ENCODE measurements at places on chromosomes 12 and 14.

GRCh38 chr14:81536241-81536771, 2.7 kb upstream of the SEL1L start:
- DNase-seq: no peak

DNA sequence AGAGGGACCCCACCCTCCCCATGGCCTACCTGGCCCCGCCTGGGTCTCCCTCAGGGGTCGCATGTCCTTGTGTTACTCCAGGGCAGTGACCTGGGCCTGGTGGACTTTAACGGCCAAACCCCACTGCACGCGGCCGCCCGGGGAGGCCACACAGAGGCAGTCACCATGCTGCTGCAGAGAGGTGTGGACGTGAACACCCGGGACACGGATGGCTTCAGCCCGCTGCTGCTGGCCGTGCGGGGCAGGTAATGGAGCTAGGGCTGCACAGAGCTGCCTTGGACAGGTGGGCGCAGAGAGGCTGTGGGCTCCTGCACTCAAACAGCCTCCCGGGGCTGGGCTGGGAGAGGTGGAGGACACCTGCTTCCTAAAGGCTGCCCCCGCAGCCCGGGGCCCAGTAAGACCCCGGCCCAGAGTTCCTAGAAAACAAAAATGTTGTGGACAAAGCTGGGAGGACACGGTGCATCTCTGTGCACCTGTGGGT, 21.6 kb downstream of the ASPG start:
- DNase-seq: no peak

GRCh38 chr14:78344290-78344689, 174.1 kb downstream of the NRXN3 start:
- no peak for DNase-seq

DNA sequence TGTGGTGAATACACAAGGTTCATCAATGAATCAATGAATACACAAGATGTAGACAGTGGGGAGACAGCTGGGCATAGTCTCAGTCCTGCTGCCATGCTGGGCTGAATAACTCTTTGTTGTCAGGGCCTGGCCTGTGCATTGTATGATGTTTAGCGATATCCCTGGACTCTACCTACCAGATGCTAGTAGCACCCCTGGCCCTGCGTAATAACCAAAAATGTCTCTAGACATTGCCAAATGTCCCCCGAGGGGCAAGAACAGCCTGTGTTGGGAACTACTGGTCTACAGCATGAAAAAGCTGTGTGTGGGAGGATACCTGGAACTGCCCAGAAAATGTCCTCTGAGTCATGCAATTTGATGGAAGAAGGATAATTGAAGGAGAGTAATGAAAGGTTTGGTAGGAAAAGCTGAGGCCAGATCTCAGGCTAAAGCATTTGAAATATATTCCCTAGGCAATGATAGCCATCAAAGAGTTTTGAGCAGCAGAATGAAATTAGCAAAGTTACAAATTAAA, 128.2 kb downstream of the TMEM30B start:
- no peak for DNase-seq

DNA sequence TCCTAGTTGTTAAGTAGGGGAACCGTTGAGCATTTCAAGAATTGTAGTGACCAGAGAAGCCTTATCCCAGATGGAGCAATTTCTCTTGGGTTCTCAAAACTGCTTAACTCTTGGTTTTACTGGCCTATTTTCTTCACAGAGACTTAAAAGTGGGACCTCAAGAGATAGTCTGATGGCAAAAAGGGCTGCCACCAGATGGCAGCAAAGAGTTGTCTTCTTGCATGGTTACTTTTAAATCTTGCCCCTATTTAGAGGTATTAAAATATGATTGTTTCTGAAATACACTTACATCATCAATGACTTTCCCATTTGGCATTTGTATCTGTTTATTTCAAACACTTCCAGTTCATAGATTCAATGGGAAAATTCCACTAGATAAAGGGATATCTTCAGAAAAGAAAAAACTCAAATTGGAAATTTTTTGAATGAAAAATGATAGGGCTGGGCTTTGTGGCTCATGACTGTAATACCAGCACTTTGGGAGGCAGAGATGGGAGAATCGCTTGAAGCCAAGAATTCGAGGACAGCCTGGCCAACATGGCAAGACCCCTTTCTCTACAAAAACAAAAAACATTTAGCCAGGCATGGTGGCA, 69.9 kb upstream of the CNTN1 start:
- DNase-seq: no peak

DNA sequence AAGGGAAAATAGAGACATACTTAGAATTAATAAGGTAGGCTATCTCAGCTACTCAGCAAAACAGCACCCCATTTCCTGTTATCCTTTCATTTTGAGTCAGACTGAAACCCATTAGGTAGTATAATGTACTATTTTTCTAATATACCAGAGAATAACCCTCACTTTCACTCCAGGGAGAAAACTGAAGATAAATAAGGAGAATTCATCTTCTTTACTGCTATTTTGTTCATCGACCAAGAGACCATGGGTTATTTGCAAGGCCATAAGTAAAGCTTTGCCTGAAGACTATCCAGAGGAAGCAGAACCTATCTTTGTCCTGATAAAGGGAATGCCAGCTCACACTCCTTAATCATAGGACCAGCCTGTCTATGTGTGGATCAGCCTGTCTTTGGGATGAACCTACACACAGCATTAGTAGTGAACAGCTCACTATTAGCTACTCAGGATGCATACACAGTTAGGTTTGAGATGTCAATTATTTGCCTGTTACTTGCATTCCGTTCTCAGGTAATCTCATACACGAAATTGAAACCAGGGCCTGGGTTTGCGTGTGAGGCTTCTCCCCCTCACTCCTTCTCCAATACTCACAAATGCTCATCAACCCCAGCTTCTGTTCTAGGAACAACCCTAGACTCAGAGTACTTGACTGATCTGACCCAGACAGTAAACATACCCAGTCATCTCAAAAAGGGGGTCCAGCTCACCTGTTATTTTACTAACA, 124.4 kb downstream of the DAD1 start:
- no peak for DNase-seq

- no peak for DNase-seq
Observed at GRCh38 chr14:70052990-70053389, 135.8 kb downstream of the SLC8A3 start.
